Left lung (tissue), 14 donors: ENCODE measurements at places on chromosomes 12 and 14. TPM values are rescaled to one million over a fixed set of nuclear protein-coding genes. Genes with fewer than 3 reads are reported as not detected.

- H3K27ac ChIP-seq: no peak overlapping the region
- no peak overlapping the region for H3K4me3 ChIP-seq
- peaks cover 38% of the 10 kb centered on the region for H3K4me1 ChIP-seq
These were observed 4.2 kb downstream of the SPRYD3 start for GRCh38 chr12:53074999-53075370.

Gene FAM181A
- total RNA-seq: 1.1 TPM

Gene TMEM132D
- 2.0 TPM for total RNA-seq

Gene BTG1
- 87.9 TPM for total RNA-seq

- no peaks in the 10 kb centered on the region for H3K4me1 ChIP-seq
- DNase-seq: no peak
- H3K27ac ChIP-seq: no peak overlapping the region
- H3K4me3 ChIP-seq: no peak overlapping the region
- no peaks in the 10 kb centered on the region for H3K36me3 ChIP-seq
- no peaks in the 10 kb centered on the region for H3K27me3 ChIP-seq
These were observed 47.2 kb downstream of the SMUG1 start for GRCh38 chr12:54141431-54142113.

Gene SSTR1
- total RNA-seq: 4.3 TPM

- H3K27ac ChIP-seq: no peak overlapping the region
- H3K36me3 ChIP-seq: no peaks in the 10 kb centered on the region
- no peaks in the 10 kb centered on the region for H3K27me3 ChIP-seq
- no peaks in the 10 kb centered on the region for H3K4me1 ChIP-seq
These were observed 7.1 kb upstream of the CCDC184 start for GRCh38 chr12:48176417-48176751.

- H3K27me3 ChIP-seq: no peaks in the 10 kb centered on the region
- no peaks in the 10 kb centered on the region for H3K36me3 ChIP-seq
- no peak overlapping the region for H3K27ac ChIP-seq
These were observed 40.9 kb downstream of the SGPP1 start for GRCh38 chr14:63686926-63687325.

DNA sequence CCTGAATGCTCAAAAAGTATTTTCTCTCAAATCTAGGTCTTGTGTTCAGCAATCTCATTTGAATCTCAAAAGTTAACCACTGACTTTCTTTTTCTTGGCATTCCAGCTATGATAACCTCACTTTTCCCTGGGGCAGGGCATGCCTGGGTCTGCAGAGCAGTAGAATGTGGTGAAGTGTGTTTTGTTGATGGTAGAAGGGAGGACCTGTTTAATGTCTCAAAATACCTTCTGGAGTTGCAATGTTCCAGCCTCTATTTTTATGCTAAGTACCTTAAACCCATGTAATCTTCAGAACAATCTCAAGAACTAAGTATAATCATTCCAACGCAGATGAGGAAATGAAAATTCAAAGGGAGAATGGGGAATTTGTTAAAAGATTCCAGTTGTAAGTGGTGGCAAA lies 82.1 kb upstream of the FUT8 start:
- H3K27ac ChIP-seq: no peak overlapping the region
- H3K36me3 ChIP-seq: no peaks in the 10 kb centered on the region
- no peak overlapping the region for H3K4me3 ChIP-seq

- H3K27me3 ChIP-seq: no peaks in the 10 kb centered on the region
- H3K4me1 ChIP-seq: peaks cover 31% of the 10 kb centered on the region
- no peaks in the 10 kb centered on the region for H3K36me3 ChIP-seq
- H3K27ac ChIP-seq: peak overlapping the region; percentile 81
These were observed 93.3 kb downstream of the NINJ2 start for GRCh38 chr12:569803-570434.

GRCh38 chr12:45509187-45509586 lies 220.3 kb upstream of the ARID2 start:
- H3K27me3 ChIP-seq: no peaks in the 10 kb centered on the region
- H3K4me3 ChIP-seq: no peak overlapping the region
- H3K36me3 ChIP-seq: no peaks in the 10 kb centered on the region

DNA sequence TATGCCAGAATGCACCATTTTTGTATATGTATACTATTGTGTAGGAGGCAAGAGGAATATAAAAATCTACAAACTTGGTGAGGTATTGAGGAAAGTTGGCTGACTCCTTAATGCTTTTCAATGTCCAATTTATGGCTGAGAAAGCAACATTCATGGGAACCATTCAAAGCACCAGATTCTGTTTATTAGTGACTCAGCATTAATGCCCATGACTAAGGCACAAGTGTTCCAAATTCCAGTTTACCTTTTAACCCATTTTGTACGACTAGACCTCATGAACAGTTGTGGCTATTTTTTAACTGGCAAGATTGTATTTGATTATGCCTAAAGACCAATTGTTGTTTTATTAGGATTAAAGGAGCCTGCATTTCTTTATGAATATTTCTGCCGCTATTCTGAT lies 375.4 kb upstream of the ATP2B1 start:
- H3K4me3 ChIP-seq: no peak overlapping the region
- no peak overlapping the region for H3K27ac ChIP-seq
- DNase-seq: no peak
- H3K36me3 ChIP-seq: no peaks in the 10 kb centered on the region
- H3K27me3 ChIP-seq: no peaks in the 10 kb centered on the region

- no peak for DNase-seq
- no peak overlapping the region for H3K4me3 ChIP-seq
- no peaks in the 10 kb centered on the region for H3K36me3 ChIP-seq
- no peak overlapping the region for H3K27ac ChIP-seq
These were observed 11.8 kb downstream of the LIN7A start for GRCh38 chr12:80925983-80926382.
